ENCODE measurements at places on chromosomes 13 and 19.

DNA sequence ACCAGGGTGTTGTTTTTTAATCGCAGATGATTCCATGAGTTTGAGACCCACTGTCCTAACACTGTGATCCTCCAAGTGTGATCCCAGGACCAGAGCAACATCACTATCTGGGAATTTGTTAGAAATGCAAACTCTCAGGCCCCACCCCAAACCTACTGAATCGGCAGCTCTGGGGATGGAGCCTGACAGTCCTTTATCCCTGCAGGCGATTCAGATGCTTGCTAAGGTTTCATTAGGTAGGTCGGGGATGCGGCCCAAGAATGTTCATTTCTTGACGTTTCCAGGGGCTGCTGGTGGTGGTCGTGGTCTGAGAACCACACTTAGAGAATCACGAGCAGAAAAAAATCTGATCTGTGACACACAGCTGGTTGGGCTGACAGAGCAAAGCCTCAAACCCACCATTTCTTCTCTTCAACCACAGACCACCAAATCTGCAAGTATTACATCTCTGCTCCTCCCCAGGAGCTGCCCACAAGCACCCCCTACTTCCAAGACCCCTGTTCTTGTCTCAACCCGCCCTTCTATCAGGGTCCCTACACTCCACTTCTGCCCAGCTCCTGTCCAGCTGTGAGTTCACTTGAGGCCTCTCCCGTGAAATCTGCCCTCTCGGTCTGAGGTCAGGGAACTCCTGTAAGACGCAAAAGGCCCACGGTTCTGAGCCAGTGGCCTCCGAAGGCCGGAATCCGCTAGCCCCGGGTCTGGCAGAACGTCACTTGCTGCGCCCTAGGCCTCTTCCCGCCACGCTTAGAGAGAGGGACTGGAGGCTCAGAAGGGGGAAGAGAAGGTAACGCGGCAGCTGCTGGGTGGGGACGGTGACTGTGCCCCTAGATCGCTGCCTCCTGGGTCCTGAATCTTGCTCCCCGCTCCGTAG, 1.1 kb upstream of the FARP1 start:
- DNase-seq: no peak

- DNase-seq: no peak
Observed at GRCh38 chr19:10687518-10688288, 13.5 kb upstream of the QTRT1 start.

GRCh38 chr13:109494925-109495369, 291.4 kb downstream of the IRS2 start:
- DNase-seq: no peak

GRCh38 chr19:8306235-8307054, 1.7 kb downstream of the CD320 start:
- no peak for DNase-seq

GRCh38 chr13:19606152-19606551, 27.3 kb upstream of the MPHOSPH8 start:
- no peak for DNase-seq

GRCh38 chr13:99322297-99323103, 15.3 kb upstream of the GPR183 start:
- no peak for DNase-seq

DNA sequence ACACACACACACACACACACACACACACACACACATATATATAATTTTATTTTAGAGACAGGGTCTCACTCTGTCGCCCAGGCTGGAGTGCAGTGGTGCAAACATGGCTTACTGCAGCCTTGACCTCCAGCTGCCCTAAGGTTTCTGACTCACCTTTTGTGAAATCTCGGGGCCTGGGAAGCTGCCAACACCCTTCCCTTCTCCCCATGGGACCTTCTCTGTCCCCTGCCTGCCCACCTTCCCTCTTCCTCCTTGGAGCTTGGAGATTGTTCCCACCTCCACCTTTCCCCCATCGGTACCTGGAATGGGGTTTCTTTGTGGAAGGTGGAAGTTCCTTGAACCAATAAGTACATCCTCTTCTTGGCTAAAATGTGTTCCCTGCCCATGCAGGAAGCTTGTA, 6.3 kb downstream of the ARRDC5 start:
- no peak for DNase-seq

- DNase-seq: no peak
Observed at GRCh38 chr19:18418483-18419194, 559 bp upstream of the SSBP4 start.

DNA sequence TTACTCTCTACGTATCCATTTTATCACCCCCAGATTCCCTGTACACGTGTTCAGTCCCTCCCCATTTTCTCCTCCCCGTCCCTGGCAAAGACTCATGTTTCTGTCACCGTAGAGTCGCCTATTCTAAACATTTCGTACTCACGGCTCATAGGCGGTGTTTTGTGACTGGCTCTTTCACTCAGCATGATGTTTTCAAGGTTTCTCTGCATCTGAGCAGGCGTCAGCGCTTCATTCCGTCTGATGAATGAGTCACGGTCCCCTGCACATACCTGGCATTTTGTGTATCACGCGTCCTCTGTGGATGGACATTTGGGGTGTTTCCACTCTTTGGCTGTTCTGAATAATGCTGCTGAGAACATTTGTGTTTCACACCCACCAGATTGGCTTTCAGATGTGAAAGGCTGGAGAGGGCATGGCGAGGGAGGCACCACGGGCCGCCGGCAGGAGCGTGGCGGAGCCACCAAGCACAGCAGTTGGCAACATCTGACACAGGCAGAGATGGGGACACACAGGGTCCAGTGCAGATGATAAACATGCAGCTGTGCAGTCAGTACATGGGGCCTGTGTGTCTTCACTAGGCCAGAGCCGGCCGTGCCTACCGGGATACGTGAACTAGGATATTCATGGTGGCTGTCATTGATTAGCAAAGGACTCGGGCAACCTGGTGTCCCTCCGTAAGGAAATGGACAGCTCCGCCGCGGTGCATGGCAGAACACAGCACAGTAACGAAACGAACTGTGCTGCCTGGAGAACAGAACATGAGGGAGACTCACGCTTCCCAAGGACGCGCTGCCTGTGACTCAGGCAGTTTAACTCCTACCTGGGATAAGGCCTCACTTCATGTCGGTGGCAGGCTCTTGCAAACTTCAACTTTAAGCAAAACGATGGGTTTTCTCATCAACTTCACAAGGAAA, 117.2 kb downstream of the ATP11A start:
- DNase-seq: no peak

- no peak for DNase-seq
Observed at GRCh38 chr19:8017808-8018207, 12.4 kb upstream of the ELAVL1 start.

- no peak for DNase-seq
Observed at GRCh38 chr13:25247360-25247759, 39.9 kb downstream of the MTMR6 start.

DNA sequence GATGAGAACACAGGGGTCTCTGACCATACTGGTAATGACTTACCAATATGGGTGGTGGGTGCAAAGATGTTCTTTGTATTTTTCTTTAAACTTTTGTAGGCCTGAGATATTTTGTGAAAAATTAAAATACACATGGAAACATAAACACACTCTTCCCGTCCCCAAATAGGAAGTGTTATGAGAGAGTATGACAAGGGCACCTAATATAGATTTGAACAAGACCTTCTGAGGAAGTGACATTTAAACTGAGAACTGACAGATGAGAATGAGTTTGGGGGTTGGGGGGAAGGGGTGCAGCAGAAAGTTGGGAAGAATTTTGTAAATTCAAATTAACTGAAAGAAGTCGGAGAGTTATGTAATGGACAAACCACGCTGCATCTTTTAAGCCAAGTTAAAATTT, 224.2 kb downstream of the RGCC start:
- DNase-seq: no peak

DNA sequence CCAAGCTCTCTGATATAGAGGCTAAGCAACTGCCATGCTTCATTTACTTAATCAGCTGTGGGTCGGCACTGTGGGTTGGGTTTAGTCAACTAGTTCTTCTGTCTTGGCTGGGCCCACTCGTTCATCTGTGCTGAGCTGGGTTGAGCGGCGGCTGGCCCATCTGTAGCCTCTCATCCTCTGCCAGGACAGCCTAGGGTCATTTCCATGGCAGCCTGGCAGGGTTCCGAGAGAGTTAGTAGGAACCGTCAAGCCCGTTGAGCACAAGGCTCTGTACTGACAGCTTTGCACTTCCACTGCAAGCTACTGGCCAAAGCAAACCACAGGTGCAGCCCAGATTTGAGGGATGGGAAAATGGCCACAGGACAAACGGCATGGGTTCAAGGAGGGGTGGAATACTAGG, 6.6 kb upstream of the ZNF835 start:
- no peak for DNase-seq

DNA sequence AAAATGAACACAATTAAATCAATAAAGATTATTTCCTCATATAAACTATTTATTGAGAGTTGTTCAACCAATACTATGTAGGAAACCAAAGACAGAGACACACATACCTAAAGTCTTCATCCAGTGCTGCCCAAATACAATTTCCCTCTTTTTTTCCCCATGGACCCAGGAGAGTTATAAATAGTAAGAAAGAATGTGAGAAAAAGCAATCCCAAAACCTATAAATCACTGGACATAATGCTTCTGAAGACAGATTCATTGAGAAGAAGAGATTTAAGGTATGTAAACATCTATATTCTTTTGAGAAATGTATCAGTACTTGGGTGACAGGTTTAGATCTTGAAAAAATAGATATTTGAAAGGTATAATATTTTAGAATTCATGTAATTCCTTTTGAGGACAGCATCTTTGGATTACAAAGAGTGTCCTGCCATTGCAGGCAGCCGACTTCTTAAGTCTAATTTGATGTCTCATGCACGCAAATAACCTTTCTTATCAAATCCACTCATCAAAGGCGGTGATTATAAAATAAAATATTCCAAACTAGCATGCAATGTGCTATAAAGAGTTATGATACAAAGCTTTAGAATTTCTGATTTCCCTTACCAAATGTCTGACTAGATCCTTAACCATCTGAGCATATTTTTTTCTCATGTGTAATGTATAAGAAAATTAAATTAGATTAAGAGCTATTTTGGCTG, 739.4 kb downstream of the LIG4 start:
- DNase-seq: no peak

- DNase-seq: no peak
Observed at GRCh38 chr13:61414686-61415057, 977 bp downstream of the PCDH20 start.

DNA sequence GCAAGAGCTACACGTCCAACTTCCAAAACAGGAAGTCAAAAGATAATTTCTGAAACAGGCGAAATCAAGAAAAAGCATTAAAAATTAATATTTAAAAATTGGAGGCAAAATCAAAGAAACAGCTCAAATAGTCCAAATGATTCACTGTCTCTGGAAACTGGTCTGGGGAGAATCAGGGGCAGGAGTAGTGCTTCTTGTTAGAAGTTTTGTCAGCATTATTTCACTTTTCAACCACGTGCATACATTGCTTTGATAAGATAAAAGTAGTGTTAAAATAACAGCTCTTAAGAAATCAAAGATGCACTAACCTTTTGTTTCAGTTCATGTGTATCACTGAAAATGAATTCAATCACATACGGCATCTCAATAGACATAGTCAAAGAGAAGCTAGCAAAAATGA, 53.8 kb downstream of the PARP4 start:
- no peak for DNase-seq

DNA sequence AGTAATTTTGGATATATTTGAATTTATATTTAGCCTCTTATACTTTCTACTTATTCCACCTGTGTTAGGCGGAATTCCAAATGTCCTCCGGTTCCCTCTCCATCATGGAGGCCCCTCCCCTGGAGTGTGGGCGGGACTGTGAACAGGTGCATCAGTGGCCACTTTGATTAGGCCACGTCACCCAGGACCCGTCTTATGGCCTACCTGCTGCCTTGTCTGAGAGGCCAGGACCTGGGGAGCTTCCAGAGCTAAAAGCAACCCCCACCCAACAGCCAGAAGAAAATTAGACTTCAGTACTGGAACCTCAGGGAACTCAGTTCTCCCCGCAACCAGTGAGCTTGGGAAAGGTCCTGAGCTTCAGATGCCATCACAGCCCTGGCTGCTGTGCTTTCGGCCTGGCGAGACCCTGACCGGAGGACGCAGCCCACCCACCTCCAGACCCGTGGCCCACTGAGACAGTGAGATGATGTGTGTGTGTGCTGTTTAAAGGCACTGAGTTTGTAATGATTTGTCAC, 200.2 kb upstream of the SOX1 start:
- no peak for DNase-seq

- no peak for DNase-seq
Observed at GRCh38 chr19:18541258-18541991, 1.9 kb downstream of the FKBP8 start.

DNA sequence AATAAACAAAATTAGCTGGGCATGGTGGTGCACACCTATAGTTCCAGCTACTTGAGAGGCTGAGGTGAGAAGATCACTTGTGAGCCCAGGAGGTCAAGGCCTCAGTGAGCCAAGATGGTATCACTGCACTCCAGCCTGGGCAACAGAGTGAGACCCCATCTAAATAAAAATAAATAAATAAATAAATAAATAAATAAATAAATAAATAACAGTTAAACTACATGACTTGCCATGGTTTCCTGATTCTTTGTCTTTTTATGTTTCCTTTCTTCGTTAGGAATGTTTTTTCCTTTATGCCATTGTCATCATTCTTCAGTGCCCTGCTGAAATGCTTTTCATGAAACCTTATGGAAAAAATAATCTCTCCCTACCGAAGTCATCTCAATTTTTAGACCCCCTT, 35.2 kb upstream of the CXCL17 start:
- no peak for DNase-seq

DNA sequence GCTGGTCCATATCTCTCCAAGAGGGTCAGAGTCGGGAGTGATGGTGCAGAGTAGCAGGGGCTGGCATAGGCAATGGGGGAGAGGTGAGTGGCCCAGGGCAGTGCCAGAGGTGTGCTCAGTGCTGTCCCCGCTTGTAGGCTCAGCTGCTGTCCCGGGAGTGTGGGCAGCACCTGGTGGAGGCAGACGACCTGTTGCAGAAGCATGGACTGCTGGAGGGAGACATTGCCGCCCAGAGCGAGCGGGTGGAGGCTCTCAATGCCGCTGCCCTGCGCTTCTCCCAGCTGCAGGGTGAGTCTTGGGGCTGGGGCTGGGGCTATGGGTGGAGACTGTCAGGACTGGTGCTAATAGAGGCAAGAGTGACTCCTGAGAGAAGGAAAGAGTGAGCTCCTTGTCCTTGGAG, 39.3 kb downstream of the SPTBN4 start:
- no peak for DNase-seq

GRCh38 chr13:52385870-52386269, 20.1 kb downstream of the THSD1 start:
- no peak for DNase-seq

GRCh38 chr13:36639610-36640009, 34.2 kb upstream of the SERTM1 start:
- DNase-seq: no peak

- DNase-seq: no peak
Observed at GRCh38 chr13:26996965-26997752, 174.5 kb downstream of the USP12 start.

DNA sequence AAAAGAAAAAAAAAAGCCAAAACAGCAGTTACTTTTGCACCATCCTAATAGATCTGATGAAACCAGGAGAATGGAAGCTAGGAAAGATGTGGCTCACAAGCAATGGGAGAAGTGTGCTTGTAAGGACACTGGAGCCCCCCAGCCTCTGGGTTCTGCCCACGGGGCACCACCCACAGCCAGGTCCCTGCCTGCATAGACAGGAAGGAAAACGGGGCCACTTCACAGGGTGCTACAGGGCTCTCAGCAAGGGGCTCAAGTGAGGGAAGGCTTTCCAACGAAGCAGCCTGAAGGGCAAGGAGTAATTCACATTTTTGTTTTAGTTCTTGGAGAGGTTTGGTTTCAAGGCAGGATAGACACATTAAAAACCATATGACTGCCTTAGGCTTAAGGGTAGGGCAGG, 42.7 kb downstream of the BRD4 start:
- DNase-seq: no peak
